T47D (cell line): ENCODE measurements at places on chromosomes 16 and 17.

- DNase-seq, result no peak
Observed at GRCh38 chr17:10754861-10755591, 25.2 kb upstream of the TMEM220 start.

- no peak for DNase-seq
Observed at GRCh38 chr16:12699161-12699560, 104.5 kb downstream of the CPPED1 start.

- peak; percentile 72 for DNase-seq
Observed at GRCh38 chr17:39676198-39676819, 8.1 kb downstream of the PNMT start.

GRCh38 chr17:2911035-2911754, 115.0 kb downstream of the RAP1GAP2 start:
- DNase-seq, result no peak

DNA sequence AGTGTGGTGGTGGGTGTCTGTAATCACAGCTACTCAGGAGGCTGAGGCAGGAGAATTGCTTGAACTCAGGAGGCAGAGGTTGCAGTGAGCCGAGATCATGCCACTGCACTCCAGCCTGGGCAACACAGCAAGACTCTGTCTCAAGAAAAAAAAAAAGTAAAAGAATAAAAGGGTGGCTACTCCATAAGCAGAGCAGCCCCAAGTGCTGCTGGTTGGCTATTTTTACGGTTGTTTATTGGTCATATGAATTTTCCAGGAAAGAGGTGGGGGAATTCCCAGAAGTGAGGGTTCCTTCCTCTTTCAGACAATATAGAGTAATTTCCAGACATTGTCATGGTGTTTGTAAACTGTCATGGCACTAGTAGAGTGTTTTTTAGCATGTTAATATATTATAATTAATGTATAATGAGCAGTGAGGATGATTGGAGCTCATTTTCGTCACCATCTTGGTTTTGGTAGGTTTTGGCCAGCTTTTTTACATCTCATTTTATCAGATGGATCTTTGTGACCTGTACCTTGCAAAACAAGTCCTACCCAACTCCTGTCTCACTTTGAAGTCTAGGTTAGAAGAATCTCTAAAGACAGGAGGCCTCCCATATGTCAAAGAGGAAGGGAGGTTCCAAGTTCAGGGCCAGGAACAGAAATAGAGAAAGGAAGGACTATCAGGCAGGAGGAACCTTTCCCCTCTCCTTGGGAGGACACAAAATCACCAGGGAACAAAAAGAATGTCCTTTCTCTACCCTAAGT, 39.1 kb downstream of the HOXB1 start:
- no peak for DNase-seq
